ENCODE measurements at places on chromosomes 5 and 9.

DNA sequence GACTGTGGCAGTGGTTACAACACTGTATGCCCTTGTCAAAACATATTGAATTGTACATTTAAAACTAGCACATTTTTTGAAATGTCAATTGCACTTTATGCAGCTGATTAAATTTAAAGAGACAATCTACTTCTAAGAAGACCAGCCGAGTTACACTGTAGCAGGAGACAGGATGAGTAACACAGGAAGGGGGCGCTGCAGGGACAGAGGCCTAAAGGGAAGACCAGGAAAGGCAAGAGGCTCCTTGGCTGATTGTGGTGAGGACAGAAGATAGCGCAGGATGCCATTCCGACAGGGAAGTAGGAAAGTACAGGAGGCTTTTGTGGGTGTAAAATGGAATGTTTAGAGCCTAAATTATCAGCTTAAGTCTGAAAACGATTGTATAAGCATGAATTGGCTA, 28.2 kb upstream of the PPP2R2B start:
- DNase-seq, result no peak

DNA sequence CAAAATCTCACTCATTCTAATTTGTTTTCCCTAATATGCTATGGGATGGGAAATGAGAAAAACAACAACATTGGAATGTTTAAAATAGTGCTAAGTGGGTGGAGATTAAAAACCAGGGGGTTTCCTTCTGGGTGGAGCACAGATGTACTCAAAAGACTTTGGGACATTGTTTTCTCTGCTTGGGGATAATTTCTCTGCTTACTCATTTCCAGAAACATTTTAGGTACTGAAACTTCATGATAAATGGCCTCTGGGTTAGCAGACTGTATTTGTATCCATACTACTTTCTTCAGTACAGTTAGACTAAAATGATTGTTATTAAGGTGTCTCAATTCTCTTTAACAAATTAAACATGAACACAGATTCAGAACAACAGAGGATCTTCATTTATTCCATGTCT, 17.4 kb downstream of the ELOVL7 start:
- no peak for DNase-seq

- DNase-seq, result no peak
Measured at GRCh38 chr9:127055745-127056402, 66.6 kb downstream of the ANGPTL2 start.

DNA sequence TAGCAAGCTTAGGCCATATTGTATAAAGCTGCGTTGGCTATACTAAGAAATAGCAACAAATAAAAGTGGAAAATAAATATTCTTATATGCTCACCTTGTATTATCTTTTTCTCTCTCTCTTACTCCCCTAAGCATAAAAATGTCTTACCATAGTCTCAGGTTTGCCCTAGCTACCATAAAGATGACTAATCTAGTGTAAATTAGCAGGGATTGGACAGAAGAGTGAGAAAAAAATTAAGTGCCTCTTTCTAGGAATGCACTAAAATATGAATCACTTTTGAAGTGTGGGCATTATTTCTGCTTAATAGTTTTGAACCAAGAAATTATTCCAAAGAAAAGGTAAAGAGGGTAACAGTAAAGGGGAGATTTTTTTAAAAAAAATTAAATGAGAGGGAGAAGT, 201.3 kb downstream of the HINT1 start:
- DNase-seq, result no peak

- DNase-seq, result no peak
Measured at GRCh38 chr9:128906741-128907140, 14.0 kb upstream of the PHYHD1 start.

DNA sequence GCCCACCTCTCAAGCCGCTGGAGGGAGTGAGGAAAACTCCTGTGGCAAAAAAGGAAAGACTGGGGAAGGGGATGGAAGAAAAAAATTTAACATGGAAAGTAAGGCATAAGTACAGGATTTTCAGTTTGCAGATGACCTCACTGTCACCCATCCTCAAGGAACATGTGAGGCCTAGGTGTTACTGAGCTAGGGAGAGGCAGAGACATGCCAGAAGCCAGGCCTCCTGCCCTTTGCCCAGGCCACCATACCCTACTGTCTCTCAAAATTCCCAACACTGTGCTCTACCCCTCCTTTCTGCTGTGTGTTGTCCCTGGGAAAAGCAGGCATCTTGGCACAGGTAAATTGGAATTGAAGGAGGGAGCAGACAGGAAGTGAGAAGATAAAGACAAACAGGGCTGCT, 4.4 kb upstream of the MGAT1 start:
- no peak for DNase-seq

DNA sequence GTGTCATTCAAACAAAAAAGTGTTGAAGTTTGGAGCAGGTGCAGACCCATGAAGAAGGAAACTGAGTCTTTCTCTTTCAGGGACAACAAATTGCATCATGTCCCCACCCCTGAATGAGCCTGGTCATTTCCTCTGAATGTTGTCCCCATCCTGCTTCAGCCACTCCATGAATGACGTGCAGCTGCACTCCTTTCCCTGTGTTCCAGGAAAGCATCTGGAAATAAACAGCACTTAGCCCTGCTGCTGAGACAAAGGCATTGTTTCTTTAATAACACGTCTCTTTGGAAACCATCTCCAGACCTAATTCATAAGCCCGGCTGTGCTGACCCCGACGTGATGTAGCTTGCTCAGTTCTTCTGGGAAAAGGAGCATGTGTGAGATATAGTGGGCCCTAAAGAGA, 682.3 kb downstream of the BRINP1 start:
- DNase-seq, result no peak

DNA sequence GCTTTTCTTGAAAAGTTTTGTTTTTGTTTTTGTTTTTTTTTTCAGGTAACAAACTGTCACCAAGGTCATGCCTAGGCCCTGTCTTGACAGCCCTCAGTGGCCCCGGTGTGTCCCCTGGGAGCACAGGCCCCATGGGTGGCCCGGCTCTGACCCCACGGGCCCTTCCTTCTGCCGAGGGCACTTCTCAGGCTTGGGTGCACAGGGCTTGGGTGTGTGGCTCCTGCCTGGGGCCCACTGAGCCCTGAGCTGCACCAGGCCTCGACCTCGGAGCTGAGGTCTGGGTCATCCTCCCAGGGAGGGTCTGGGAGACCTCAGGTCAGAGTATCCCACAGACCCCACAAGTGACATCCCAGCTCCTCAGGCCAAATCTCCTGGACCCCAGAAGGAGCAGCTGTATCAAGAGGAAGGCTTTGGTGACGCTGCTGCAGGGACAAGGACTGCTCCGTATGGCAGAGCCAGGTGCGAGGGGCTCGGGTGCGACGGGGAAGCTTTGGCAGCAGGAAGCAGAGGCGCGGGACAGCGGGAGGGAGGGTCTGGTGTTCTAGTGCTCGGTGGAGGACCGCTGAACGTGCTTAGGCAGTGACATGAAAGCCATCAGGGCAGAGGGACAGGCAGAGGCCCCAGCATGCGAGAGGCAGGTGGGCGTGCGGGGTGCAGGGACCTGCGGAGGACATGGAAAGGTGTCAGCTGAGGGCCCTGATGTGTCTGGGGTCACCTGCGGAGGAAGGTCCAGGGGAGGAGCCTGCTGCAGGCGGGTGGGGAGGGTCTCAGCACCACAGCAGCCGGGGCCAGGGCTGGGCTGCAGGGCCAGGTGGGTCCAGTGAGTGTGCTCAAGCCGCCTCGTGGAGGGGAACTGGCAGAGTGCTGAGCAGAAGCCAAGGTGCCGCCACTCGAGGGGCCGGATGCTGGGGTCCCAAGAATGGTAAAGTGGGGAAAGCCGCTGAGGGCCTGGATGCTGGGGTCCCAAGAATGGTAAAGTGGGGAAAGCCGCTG, 18.4 kb upstream of the SLC9A3 start:
- DNase-seq, result no peak

DNA sequence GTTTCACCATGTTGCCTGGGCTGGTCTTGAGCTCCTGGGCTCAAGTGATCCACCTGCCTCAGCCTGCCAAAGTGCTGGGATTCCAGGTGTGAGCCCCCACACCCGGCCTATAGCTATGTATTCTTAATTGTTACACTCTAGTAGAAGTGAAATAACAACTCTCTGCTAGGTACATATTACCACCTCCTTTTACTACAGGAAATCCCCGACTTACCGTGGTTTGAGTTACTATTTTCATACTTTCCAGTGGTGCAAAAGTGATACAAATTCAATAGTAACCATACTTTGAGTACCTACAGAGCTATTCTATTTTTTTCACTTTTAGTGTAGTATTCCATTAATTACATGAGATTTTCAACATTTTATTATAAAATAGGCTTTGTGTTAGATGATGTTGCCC, 719 bp downstream of the ARL14EPL start:
- DNase-seq, result no peak

DNA sequence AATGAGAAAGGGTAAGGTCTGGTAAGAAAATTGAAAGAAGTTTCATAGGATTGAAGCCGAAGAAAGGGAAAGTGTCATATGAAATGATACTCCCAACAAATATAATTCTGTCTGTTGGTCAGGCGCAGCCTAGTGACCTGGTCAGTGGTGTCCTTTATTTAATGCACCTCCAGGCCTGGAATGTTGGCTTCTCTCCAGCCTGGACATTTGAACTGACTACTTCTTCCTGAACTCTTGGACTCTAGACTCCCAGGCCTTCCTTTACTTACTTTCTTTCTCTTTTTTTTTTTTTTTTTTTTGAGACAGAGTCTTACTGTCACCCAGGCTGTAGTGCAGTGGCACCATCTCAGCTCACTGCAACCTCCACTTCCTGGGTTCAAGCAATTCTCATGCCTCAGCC, 1381.5 kb upstream of the WWC1 start:
- no peak for DNase-seq

DNA sequence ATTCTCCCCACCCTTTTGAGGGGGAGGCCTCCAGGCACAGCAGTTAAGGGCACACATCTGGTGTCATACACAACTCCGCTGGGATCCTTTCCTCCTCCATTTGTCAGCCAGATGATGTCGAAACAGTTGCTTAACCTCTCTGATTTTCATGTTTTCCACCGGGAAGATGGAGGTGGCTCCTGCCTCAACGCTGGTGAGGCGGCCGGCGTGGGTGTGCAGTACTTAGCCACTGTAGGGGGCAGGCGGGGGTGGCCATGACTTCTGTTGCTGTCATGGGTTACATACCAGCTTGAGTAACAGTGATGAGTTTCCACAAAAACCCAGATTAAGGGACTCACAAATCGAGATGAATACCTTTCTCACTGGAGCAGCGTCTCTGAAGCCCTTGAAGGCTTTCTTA, 63.1 kb upstream of the EPB41L4B start:
- DNase-seq, result no peak

GRCh38 chr5:142872795-142873194, 102.6 kb downstream of the ARHGAP26 start:
- no peak for DNase-seq

- DNase-seq, result no peak
Measured at GRCh38 chr5:60888359-60889061, 44.4 kb upstream of the ELOVL7 start.

DNA sequence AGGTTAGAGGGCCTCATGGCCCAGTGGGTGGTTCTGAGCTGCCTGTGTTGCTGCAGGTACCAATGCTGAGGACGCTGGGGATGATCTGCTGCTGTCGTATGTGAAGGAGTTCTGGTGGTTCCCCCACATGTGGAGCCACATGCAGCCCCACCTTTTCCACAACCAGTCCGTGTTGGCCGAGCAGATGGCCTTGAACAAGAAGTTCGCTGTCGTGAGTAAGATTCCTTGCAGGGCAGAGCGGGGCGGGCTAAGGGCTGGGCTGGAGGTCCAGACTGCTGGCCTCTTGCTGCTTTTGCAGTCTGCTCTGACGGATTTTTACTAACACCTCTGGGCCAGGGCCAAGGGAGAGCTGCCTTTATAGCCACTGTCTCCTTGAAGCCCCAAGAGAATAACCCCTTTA, 26.9 kb downstream of the NDST1 start:
- no peak for DNase-seq

DNA sequence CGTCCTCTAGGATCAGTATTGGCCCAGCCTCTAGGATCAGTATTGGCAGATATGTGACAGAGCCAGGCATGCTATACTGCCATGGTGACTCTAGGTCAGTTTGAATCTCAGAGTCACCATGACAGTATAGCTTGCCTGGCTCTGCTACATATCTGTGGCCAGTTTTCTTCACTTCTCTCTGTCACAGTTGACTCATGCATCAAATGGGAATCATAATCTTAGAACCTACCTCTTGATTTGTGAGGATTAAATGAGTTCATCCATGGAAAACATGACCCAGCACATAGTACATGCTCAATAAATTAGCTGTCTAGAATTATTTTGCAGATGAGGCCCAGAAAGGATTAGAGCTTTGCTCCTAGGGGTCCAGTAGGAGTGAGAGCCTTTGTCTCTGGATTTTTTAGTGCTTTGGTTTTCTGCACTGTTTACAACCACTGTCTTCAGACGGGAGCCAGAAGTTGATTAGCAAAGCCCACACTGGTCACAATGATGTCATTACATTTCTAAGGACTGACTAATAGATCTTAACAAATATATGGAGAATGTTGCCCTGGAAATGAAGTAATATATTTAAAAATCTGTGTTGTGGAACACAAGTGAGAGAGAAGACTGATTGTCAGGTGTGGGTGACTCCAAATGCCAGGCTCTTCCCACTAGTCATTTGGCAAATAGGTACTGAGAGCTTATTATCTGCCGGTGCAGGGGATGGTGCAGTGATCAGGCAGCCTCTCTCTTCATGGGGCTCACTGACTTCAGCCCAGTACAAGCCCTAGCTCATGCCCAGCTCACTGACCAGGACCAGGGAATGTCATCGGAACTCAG, 76.0 kb downstream of the COL15A1 start:
- no peak for DNase-seq

DNA sequence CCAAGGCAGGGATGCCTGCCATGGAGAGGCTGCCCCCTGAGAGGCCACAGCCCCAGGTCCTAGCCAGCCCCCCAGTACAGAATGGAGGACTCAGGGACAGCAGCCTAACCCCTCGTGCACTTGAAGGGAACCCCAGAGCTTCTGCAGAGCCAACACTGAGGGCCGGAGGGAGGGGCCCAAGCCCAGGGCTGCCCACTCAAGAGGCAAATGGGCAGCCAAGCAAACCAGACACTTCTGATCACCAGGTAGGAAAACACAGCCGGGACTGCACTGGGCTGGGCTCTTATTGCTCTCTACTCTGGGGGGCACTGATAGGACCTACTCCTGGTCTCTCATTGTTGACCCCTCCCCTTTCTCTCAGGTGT, 3.2 kb downstream of the RELL2 start:
- no peak for DNase-seq
